CD4-positive, alpha-beta T cell treated with Interleukin-17A for 4 hours (primary cell): ENCODE measurements at places on chromosomes 7 and 10.

DNA sequence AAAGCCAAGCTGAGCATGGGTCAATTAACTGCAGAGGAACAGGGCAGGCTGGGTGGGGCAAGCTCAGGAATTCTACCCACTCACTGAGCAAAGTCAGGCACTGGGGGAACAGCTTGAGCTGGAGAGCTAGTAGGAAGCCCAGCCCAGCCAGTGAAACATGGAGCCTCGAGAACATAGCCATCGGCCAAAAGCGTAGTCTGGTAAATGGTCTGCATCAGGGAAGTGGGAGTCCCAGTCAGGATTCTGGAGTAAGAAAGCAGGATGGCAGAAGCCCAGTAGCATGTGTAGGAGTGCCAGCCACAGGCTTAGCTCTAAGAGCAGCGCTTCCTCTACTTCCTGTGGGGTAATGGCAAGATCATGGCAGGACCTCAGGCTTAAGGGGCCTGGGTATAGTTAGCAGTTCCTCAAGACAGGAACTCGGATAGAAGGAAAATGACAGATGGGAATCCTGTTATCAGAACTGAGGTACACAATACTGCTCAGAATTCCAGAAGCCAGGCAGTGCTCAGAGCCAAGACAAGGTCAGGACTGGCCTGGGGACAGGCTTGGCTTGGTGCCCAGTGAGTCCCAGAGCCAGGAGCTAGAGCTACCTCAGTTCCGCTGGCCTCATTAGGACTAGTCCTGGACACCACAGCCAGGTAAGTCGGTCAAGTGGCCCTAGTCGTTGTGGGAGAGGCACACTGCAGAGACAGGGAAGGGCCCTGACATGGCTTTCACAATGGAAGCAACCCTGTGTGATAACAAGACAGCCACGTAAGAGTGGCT is 65.4 kb upstream of the MXI1 start:
- no peak for DNase-seq

- no peak for DNase-seq
These were observed 64.4 kb downstream of the ENTPD1 start for GRCh38 chr10:95820363-95820762.

DNA sequence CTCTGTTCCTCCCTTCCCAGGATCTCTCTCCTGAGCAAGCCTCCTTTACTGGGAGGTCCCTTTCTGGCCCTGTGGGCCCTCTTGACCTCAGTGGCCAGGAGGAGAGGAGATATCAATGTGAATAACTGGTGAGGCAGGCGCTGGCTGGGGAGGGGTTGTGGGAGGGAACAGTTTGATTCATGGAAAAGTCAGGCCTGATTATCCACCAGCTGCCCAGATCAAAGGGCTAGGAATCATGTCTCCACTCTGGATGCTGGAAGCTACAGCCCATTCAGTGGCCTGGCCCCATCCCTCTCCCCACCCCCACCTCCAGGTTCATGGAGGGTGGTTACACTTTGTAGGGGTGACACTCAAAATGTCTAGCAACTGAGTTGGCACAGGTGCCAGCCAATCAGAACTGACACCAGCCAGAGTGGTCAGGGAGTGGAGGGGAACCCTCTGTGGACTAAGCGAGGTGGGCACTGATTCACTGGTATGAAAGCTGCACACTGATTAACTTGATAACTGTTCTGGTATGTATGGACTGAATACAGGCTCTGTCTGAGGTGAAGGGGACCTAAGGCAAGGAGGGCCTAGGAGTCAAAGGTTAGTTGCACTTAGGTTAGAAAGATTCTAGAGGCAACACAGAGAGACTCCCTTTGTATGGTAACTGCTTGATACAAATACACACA is 4.8 kb downstream of the PRRT4 start:
- no peak for DNase-seq

DNA sequence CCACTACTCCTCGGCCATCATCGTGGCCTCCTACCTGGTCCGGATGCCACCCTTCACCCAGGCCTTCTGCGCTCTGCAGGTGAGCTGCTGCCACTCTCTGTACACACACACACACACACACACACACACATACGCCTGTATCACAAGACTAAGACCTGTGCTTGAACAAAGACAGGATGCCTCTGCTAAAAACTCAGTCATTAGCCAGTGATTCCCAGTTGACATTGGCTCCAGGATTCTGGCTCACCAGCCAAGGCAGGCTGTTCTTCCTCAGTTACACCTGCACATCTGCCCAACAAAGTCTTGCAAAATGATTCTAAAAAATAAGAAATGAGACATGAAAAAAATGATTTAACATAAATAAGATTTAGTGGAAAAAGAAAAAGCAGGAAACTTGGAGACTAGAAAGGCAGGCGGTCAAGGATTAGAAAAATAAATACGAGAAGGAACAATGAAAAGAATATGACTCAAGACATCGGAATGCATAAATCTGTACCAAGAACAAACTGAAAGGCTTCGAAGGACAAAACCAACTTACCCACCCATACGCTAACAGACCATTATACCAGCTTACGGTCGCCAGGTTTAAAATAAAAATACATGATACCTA is 7.4 kb upstream of the LRRC18 start:
- DNase-seq = no peak

GRCh38 chr10:1255118-1255517 is 198.9 kb downstream of the WDR37 start:
- DNase-seq = no peak

- peak; percentile 74 for DNase-seq
These were observed 842 bp upstream of the SKIDA1 start for GRCh38 chr10:21526188-21526859.

DNA sequence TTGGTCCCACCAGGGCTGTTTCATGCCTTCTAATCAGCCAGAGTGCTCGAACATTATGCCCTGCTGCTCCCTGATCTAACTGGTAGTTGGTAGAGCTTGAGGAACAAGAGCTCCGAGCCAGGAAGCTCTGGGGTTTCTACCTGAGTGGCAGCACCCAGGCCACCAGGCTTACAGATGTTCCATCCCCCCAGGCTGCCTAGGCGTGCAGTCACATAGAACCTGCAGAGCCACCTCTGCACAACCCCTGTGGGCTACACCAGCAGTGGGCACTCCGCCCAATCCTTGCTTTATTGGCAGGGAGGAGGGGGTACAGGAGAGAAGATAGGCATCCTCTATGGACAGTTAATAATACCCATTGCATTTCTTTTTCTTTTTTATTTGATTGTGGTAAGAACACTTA is 21.8 kb downstream of the MAP3K8 start:
- DNase-seq = peak; percentile 41

DNA sequence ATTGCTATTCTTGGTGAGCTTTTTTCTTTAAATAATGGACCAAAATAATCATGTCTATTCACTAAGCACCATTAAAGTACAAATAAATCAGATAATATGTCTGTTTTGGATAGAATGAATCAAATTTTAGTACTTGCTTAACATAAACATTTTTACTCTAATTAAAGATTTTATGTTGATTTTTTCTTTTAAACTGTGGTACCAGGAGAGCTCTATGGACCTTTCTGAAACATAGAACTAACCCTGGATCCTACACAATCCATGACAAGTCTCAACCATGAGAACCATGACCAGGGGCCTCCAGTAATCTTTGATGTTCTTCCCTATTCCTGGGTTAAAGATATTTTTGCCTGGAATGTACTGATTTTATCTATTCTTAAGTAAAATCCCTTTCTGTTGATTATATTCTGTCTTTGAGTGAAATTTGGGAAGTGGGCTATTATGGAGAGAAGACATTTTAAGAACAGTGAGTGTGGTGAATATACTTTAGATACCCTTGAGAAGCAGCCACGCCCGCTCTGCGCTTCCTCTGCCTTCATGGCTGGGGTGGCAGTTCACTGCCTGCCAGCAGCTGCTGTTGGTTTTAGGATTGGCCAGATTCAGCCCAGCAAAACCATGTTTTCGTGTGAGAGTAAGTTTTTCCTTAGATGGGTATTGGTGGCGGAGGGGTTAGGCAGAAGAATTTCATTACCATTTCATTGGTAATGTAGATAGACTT is 42.2 kb upstream of the BHLHA15 start:
- DNase-seq = no peak

DNA sequence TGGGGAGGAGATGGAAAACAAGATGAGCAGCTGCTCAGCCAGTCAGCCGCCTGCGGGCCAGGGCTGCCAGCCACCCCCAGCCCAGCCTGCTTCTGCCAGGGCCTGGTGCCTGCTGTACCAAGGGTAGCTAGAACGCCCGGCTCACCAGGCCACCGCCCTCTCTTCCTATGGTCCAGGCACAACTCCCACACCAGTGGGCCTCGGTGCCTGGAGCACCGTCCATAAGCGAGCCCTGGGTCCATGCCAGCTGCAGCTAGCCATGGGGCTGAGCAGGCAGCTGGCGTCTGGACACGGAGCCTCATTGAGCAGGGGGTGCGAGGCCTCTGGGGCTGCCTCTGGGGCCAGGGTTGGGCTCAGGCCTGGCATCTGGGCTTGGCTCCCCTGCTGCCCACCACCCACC is 8.5 kb upstream of the RABGEF1 start:
- no peak for DNase-seq
